Activated CD4-positive, alpha-beta T cell treated with anti-CD3 and anti-CD28 coated beads for 36 hours (primary cell): ENCODE measurements at places on chromosomes 4 and X.

DNA sequence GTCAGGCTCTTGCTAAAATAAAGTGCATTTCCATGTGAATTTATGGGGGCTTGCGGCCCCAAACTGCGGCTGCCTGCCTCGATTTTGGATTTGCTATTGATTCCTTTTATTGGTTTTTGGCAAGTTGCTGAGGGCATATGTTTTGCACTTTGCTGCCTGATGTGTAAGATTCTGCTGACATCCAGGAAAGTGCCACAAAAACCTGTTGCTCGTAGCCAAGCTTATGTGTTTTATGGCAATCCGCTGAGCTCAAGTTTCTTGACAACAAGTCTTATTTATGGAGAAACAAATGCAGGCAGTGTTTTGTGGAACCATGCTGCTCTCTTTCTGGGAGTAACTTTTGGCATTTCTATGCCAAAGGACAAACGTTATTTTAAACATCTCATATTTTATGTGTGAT lies 97.3 kb upstream of the DDIT4L start:
- no peak for DNase-seq

- DNase-seq = no peak
These were observed 10.8 kb upstream of the C4orf54 start for GRCh38 chr4:99668472-99668871.

GRCh38 chr4:25406081-25406692 lies 29.1 kb downstream of the ANAPC4 start:
- no peak for DNase-seq

- DNase-seq = peak; percentile 65
These were observed 3.5 kb upstream of the TMSB4X start for GRCh38 chrX:12971282-12972003.

DNA sequence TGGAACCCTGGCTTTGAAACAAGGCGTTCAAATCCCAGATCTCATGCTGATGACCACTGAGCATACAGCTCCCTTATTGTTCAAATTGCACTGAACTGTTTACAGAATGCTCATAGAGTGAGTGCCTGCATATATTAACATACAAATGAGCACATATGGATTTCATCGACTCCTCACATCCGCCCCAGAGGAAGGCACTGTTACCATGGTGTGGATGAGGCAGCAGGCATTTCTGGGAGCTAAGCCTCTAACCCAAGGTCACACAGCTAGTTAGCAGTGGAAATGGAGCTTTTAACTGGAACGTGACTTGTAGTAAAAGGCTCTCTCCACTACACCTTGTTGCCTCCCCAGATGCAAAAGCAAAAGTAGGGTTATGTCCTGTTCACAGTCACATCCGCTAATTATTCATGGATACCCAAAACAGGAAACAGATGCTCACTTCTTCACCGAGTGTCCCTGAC lies 289.7 kb downstream of the STK32B start:
- no peak for DNase-seq
